ENCODE measurements at places on chromosomes 6 and 20.

- no peak for DNase-seq
Measured at GRCh38 chr20:45857882-45858216, 435 bp downstream of the ZSWIM3 start.

- no peak for DNase-seq
Measured at GRCh38 chr6:36753671-36754405, 56.2 kb downstream of the RAB44 start.

DNA sequence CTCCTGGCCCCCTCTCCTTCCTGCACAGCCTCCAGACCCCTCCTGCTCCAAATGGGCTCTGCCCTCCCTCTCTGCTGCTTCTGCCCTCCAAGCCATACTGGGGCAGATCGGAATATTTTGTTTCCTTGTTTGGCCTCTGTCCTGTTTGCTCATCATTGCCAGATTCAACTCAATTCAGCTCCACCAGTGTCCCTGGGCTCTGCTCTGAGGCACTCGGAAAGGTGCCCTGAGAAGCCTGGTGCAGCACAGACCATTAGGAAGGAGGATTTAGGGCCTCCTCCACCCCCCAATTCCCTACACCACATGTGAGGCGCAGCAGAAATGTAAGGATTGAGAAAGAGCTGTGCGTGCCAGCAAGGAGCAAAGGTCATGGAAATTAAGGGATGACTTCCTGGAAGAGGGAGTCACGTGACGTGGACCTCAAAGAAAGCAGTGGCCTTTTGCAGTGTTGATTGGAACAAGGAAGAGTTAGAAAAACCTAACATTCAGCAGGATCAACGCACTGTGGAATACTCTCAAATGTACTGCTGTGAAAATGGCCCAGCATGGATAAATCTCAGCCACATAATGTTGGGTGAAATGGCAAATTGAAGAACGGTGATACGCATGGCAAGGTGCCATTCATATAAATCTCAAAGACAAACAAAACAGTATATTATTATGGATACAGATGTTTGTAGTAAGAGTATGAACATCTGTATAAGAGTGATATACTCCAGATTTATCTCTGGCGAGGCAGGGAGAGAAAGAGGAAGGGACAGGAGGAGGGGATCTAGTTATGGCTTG, 229.5 kb upstream of the RNF24 start:
- no peak for DNase-seq

DNA sequence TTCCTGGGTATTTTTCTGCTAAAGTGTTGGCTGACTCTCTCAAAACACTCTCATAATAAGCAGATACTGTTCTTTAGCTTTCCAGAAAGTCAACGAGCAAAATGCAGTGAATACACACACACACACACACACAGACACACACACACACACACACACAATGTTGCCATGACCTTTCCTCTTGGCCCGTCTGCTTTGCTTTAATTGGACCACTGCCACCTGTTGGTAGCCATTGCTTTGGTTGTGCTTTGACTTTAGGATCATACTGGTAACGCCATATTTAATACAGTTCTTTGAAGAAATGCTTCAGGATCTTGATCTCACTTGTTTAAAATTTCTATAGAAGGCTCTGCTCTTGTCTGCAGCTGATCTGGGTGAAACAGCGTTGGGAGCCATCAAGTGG, 4.4 kb downstream of the FIG4 start:
- DNase-seq = no peak

- no peak for DNase-seq
Measured at GRCh38 chr20:62751551-62752150, 43.0 kb downstream of the NTSR1 start.

GRCh38 chr20:15656124-15656523, 917.1 kb downstream of the KIF16B start:
- no peak for DNase-seq

DNA sequence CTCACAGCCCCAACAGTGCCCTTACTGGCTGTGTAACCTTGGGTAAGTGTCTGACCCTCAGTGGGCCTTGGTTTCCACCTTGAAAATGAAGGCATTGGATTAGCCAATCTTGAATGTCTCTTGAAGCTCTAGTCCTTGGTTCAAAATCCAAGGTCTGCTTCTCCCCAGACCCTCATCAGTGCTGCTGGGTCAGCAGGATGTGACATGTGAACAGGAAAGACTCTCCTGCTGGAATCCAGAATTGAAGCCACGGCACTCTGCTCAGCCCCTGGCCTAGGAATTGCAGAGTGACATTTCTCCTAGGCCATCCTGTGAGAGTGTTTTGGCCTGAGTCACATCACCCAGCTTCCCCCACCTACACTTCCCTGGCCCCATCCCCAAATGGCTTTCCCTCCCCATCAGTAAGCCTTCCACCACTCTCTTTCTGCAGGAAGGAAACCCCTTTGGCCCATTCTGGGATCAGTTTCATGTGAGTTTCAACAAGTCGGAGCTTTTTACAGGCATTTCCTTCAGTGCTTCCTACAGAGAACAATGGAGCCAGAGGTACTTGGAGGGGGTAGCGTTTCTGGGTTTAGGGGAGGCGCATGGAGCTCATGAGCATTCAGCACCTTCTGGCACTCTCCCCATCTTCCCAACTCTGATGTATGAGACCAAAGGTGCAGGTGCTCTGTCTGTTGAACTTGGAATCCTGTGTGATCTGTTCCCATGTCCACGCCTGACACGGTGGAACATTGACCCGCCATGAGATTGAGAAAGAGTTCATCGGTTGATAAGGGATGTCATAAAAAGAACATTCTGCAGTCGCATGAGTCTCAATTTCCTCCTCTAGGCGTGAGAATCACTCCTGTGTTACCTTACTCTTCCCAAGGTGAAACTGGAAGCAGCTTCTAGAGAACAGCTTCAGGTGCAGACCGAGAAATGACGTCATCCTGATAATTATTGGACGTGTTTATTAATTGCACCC, 8.8 kb downstream of the POFUT1 start:
- no peak for DNase-seq

GRCh38 chr20:33310327-33310899, 27.4 kb downstream of the BPIFB1 start:
- no peak for DNase-seq

DNA sequence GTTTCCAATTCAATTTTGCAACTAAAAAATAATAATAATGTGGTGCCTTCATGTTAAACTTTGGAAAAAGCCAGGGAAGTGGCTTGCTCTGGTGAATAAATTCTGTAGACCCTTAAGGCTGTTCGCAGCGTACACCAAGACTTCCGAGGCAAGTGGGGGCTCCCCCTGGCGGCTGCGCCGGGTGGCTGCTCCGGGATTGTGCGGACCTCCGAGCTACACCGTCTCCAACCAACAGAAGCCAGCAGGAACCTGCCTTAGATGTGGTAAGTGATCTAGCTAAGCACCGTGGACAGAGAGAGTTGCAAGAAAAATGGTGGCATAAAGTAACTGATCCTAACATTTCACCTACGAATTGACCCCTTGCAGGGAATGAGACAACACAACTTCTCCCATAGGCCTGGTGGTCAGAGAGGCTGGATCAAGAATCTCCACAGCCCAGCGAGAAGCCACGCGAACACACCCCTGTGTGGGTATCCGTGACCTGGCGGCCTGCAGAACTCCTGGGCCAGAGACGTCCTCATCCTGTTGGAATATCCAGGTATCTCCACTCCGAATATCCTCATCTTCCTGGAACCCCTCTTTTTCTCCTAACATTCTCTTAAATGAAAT, 69.6 kb downstream of the TBXT start:
- DNase-seq = peak; percentile 34

GRCh38 chr6:53679446-53679933, 13.9 kb upstream of the KLHL31 start:
- no peak for DNase-seq

GRCh38 chr6:116387374-116387773, 16.6 kb downstream of the DSE start:
- no peak for DNase-seq

GRCh38 chr6:127886603-127887002, 14.3 kb downstream of the THEMIS start:
- DNase-seq = no peak

DNA sequence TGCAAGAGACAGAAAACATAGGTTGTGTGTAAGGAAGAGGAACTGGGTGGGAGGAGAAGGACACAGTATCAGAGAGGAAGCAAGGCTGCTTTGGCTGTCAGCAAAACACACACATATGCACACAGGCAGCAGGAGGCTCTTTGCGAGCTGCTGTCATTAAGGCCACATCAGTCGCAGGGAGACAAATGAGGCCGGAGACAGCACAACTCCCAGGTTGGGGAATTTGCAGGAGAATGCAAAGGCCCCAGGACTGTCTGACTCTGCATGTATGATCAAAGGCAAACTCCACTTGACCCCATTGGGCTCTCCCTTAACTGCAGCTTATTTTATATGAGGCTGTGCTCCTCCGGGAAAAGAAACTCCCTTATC, 35.3 kb downstream of the METTL24 start:
- no peak for DNase-seq

GRCh38 chr20:32456869-32457478, 98.8 kb downstream of the ASXL1 start:
- no peak for DNase-seq

DNA sequence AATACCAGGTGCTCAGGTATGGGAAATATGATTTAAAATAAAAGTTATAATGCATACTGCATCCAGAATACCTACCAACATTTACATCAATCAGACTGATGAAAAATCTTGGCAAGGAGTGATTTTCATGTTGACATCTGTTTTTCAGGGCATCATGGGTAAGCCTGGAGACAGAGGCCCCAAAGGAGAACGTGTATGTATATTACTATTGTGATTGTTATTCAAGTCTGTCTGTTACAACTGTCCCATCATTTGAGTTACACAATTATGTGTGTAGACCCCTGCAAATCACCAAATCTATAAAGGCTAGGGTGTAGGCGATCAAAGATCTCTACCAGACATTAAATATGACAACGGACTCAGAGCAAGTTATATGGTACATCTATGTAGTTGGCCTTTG, 118.2 kb downstream of the COL9A1 start:
- no peak for DNase-seq

- no peak for DNase-seq
Measured at GRCh38 chr6:136923116-136923953, 1.2 kb downstream of the SLC35D3 start.

DNA sequence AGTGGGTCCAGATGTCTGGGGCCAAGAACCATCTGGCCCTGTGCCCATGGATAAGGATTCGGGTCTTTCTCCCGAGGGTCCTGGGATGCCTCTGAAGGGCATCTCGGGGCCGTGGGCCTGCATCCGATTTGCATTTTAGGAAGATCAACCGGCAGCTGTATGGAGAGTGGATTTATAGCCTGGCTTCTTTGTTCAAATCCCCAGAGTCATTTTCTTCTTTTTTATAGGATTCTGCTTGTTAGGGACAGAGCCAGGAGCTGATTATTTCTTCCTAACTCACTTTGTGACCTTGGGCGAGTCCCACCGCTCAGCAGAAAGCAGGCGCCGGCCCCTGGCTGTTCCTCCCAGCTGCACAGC, 52.9 kb upstream of the APCDD1L start:
- no peak for DNase-seq

- no peak for DNase-seq
Measured at GRCh38 chr6:166744223-166745134, 117.4 kb upstream of the RPS6KA2 start.

GRCh38 chr6:20153194-20153593, 59.1 kb downstream of the MBOAT1 start:
- no peak for DNase-seq

DNA sequence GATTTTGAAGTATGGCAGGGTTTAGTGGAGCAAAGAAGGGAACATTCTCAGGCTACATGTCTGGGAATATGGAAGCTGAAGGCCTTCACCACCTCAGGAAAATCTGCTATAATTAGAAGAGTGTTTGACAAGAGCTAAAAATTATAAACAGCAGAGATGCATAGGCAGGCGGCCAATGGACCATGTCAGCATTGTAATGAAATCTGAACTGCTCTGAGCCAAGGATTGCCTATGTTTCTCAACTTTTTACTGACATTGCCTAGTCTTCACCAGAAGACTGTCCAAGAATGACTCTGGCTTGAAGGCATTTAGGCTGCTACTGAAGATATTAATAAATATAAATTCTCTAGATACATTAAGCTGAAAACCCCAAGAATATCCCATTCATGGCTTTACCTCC, 84.1 kb downstream of the C6orf52 start:
- no peak for DNase-seq
